ENCODE measurements at places on chromosomes 16 and 17. TPM values are rescaled to one million over a fixed set of nuclear protein-coding genes. Genes with fewer than 3 reads are reported as not detected.
A peak's percentile ranks its signal among the peaks of the same experiment; 100 is the strongest.

DNA sequence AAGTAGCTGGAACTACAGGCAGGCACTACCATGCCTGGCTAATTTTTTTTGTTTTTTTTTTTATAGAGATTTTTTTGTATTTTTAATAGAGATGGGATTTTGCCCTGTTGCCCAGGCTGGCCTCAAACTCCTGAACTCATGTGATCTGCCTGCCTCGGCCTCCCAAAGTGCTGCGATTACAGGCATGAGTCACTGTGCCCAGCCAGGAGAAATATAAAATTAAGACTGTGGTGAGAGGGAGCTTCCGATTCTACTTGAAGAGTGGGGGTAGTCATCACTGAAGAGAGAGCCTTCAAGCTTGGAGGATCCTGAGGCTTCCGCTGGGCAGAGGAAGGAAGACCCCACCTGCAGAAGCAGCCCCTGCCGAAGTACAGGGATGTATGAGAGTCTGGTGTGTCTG, 34.4 kb upstream of the RGS9 start:
- DNase-seq = no peak

DNA sequence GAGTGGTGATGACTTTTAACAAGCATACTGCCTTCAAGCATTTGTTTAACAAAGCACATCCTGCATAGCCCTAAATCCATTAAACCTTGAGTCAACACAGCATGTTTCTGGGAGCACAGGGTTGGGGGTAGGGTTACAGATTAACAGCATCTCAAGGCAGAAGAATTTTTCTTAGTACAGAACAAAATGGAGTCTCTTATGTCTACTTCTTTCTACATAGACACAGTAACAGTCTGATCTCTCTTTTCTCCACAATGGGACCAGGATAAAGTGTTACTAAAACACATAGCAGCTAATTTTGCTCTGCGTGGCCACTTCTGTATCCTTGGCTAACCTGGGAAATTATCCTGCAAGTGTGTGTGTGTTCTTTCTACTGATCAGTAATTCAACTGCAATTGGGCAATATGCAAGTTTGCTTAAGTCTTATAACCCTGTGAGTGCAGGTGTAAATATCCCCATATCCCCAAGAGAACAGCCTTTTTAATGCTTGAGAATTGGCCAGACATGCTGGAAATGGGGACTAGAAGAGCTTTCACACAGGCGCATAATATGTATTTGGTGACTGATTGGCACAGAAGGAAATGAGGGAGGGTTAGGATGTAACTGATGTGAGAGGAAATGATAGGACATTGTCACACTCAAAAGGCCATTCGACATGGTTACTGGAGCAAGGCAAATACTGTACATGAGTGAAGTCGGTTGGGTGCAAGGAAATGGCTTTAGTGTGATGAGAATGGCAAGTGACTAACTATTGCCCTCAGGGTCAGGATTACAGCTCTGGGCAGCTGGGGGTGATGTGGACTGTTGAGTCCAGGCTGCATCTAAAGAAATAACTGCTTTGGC, 10.8 kb upstream of the ANKS4B start:
- DNase-seq = peak; percentile 31

- no peak for DNase-seq
Measured at GRCh38 chr16:53651357-53651756, 52.3 kb downstream of the RPGRIP1L start.

Gene ACAP1
- total RNA-seq = not detected

- DNase-seq = no peak
Measured at GRCh38 chr17:56457501-56457900, 136.0 kb upstream of the NOG start.

Gene ADAT1
- total RNA-seq = 54.8 TPM

Gene KRT9
- total RNA-seq = not detected

All from osteoblast (primary cell).